Glomerular endothelial cell (primary cell): ENCODE measurements at places on chromosomes 5 and 9. TPM values are rescaled to one million over a fixed set of nuclear protein-coding genes. Genes with fewer than 3 reads are reported as not detected.

Gene PCA3
- total RNA-seq, result not detected in 2 replicates

Gene OLFM1
- 0.19 and 0.58 TPM in 2 replicates for total RNA-seq

Gene PCDHGA4
- 5.7 and 9.2 TPM in 2 replicates for total RNA-seq

Gene PCDHA7
- total RNA-seq, result 0.05 and 0.64 TPM in 2 replicates

Gene SHLD3
- total RNA-seq, result 0.48 and 3.4 TPM in 2 replicates

Gene UGT3A1
- not detected in 2 replicates for total RNA-seq

Gene RASGEF1C
- total RNA-seq, result not detected in 2 replicates

Gene SLC6A19
- total RNA-seq, result not detected in 2 replicates

Gene OR1J2
- not detected in 2 replicates for total RNA-seq

Gene C9orf85
- 10.0 and 12.7 TPM in 2 replicates for total RNA-seq

Gene LTC4S
- total RNA-seq, result not detected in 2 replicates

Gene TSSK1B
- not detected in 2 replicates for total RNA-seq

Gene PCDHAC2
- total RNA-seq, result not detected in 2 replicates

Gene TICAM2
- total RNA-seq, result 1.8 and 2.0 TPM in 2 replicates

Gene GABRA6
- total RNA-seq, result not detected in 2 replicates

Gene CDC20B
- total RNA-seq, result 0.23 TPM in 1 of 2 replicates, not detected in the other

Gene LCN9
- not detected in 2 replicates for total RNA-seq

Gene IFNB1
- total RNA-seq, result not detected in 2 replicates
